ENCODE measurements at places on chromosomes 5 and 9.

DNA sequence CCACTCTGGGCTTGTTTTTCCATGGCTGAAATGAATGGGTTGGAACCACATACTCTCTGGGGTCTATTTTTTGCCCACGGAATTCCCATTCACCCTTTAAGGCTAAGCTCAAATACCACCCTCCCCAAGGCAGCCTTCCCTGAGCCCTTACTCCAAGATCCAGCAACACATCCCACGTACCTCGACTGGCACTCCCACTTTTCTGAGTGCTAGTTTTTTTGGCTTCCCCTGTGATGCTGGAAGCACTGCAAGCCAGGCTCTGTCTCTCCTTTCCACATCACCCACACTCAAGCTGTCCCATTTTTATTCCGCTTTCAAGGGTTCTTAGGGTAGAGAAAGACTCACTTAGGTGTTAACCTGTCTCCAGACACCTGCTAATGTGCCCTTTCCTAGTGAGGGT is 6.0 kb downstream of the ST6GALNAC6 start:
- no peak for DNase-seq

- peak; percentile 70 for DNase-seq
Measured at GRCh38 chr5:157603333-157604190, 28.0 kb upstream of the ADAM19 start.

- no peak for DNase-seq
Measured at GRCh38 chr5:88384886-88385285, 116.2 kb upstream of the TMEM161B start.

DNA sequence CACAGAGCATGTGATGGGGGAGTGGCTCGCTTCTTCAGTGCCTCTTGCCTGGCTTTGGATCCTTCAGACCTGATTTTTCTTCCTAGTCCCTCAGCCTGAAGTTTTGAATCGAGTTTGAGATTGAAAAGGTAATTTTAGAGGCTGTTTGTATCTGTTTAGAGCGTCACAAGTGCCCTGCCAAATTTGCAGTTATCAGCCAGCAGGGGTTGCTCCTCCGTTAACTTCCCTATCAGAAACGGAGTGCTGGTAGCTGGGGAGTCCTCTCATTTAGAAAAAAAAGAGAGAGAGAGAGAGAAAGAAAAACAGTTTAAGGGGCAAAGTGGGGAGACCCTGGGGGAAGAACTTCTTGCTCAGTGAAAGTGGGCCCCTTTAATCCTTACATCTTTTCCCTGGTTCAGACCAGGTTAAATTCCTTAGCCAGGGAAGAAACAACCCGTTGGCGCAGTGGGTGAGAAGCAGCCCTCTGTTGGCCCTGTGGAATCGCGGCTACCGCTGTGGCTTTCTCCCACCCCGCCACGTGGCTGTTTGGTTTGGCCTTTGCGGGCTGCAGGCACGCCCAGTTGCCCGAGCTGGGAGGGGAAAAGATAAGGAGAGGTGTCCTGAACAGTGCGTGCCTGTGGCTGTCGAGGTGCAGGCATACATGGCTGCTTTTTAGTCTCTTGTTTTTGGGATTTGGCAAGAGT is 576.7 kb upstream of the ACO1 start:
- no peak for DNase-seq

GRCh38 chr5:23289162-23289561 is 218.2 kb upstream of the PRDM9 start:
- DNase-seq = no peak

DNA sequence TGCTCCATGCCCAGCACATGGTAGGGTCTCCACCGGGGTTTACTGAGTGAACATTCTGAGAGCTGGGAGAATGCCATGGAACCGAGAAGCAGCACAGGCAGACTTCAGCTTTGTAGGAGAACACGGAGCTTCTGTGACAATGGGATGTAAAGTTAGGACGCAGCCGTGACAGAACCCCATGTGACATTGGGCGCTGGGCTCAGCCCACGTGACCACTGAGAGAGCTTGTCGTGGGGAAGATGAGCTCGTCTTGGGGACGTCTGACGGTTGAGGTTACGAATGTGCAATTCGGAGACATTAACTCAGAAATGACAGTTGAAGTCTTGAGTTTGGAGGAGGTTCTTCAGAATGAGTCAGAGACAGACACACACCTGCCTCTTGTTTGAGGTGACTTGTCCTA is 13.5 kb downstream of the SDHA start:
- no peak for DNase-seq

Measured in activated naive CD4-positive, alpha-beta T cell treated with Interleukin-2 at 50 U/mL for 16 hours (primary cell).